ENCODE measurements at places on chromosomes 13 and 19.

DNA sequence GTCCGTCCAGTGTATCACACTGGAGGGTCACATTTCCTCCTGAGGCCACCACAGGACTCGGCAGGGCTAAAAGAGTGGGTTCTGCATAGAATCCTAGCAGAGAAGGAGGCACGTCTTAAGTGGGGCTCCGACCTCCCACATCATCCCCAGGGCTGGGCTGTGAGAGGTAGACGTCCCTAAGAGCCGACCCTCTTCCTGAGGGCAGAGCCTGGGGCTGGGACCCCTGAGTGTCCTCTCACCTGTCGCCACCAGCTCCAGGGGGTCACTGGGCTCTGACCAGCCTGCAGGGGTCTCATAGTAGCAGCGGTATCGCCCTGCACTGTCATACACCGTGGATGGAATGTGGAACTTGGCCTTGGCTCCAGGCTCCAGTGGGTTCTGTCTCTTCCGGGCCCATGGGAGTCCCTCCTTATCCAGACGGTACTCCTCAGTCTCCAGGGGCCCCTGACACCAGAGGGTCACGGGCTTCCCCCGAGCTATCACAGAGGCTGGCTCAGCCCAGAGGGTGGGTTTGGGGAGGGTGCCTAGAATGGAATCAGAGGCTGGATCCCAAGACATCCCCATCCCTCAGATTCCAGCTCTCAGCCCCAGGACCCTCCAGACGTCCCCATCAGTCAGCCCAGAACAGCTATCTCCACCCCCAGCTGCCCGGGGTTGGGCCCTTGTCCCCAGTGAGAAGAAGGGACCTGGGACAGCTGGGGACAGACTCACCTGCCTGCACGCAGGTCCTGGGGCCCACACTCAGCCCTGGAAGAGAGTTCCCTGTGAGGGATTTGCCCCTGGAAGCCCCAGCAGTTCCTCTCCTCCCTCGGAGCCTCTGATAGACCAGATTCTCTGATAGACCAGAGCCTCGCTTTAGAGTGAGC, 590 bp downstream of the LILRB5 start:
- no peak for DNase-seq

GRCh38 chr19:20102097-20102496, 24.3 kb downstream of the ZNF90 start:
- no peak for DNase-seq

GRCh38 chr13:113857531-113858195, 6.2 kb downstream of the GAS6 start:
- DNase-seq, result no peak

- DNase-seq, result no peak
Observed at GRCh38 chr19:13381827-13382632, 124.2 kb downstream of the CACNA1A start.

DNA sequence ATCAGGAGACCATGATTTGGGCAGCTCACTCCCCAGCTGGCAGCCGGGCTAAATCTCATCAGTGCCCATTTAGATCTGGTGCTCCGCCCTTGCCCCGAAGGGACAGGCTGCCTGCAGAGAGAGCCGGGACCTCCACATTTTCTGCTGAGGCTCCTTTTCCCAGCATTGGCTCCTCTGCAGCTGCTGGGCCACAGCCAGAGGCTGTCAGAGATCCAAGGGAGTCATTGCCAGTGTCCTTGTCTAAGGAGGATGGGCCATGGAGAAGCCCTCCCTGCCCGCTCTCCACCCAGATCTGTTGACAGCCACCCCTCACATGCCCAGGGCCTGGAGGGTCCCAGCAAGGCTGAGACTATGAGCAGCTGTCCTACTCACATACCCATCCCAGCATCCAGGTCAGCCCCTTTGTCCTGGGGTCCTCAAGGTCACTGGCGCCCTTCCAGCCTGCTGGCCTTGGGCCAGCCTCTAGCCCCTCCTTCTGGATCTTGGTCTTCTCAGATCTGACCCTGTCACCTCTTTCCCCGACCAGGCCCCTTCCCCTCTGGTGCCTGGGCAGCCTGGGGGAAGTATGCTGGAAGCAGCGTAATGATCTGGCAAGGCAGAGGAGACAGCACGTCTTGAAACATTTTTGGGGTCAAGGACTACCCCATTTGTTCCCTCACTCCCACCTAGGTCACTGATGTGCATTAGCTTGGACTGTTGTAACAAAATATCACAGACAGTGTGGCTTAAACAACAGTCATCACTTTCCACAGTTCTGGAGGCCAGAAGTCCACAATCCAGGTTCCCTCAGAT, 7.9 kb downstream of the PIN1 start:
- DNase-seq, result no peak

DNA sequence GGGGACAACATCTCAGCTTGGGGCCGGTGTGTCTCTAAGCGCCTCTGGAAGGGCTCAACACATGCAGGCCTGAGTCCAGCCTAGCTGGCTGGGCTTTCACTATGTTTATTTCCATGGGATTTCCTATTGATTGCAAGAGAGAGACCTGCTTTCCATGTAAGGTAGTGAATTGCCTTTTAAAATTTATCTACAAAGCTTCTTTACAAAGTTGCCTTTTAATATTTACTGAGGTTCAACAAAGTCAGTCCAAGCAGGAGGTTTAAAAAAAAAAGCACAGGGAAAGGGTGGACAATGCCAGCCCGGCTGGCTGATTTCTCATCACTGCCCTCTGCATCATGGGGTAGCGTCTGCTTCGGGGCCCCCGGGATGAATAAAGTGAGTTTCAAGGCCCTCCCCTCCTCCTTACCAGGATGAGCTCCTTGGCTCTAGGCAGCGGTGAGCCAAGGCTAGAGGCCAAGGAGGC, 15.8 kb downstream of the TLE2 start:
- DNase-seq, result no peak

GRCh38 chr13:112761701-112762689, 72.2 kb downstream of the ATP11A start:
- no peak for DNase-seq

- no peak for DNase-seq
Observed at GRCh38 chr19:43534816-43535761, 2.1 kb downstream of the ZNF575 start.

- no peak for DNase-seq
Observed at GRCh38 chr19:8391198-8392016, 1.2 kb downstream of the RAB11B start.

GRCh38 chr19:4576016-4576933, 16.8 kb upstream of the SEMA6B start:
- DNase-seq, result no peak

DNA sequence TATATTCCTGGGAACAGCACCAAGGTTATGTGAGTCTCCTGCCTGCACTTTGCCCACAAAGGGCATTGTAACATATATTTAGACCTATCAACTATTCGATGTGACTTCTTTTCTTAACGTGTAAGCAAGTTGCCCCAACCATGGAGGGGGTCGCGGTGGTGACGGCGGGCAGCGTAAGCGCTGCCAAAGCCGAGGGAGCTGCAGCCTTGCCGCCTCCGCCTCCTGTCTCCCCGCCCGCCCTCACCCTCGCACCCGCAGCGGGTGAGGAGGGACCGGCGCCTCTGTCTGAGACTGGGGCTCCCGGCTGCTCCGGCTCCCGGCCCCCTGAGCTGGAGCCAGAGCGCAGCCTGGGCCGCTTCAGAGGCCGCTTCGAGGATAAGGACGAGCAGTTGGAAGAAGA, 59.0 kb downstream of the ZNF676 start:
- no peak for DNase-seq

Measured in NCI-H2081 treated with DMSO at 0.1 percent for 48 hours (cell line).